ENCODE measurements at places on chromosomes 11 and 22. TPM values are rescaled to one million over a fixed set of nuclear protein-coding genes. Genes with fewer than 3 reads are reported as not detected.

CBLIF gene
- total RNA-seq: not detected

KIAA0930 gene
- 38.5 TPM for total RNA-seq

FJX1 gene
- total RNA-seq: 1.1 TPM

SLC7A4 gene
- 0.47 TPM for total RNA-seq

SMTNL1 gene
- not detected for total RNA-seq

P2RX6 gene
- total RNA-seq: 4.6 TPM

UCP3 gene
- total RNA-seq: 2.2 TPM

GAS2 gene
- total RNA-seq: 8.9 TPM

RANGAP1 gene
- total RNA-seq: 33.7 TPM

TEX54 gene
- total RNA-seq: not detected

CSNK2A3 gene
- total RNA-seq: 0.97 TPM

FLRT1 gene
- 1.3 TPM for total RNA-seq

CALCA gene
- total RNA-seq: not detected

GRM5 gene
- 0.09 TPM for total RNA-seq

CWC15 gene
- 65.5 TPM for total RNA-seq

OR51B4 gene
- not detected for total RNA-seq

DNAJB13 gene
- not detected for total RNA-seq

SHISAL1 gene
- 4.2 TPM for total RNA-seq

CASP4 gene
- total RNA-seq: 28.4 TPM

OR51I1 gene
- not detected for total RNA-seq

KIRREL3 gene
- 2.1 TPM for total RNA-seq

USH1C gene
- total RNA-seq: not detected

ST3GAL4 gene
- 109 TPM for total RNA-seq

BATF2 gene
- 1.6 TPM for total RNA-seq

KRTAP5-7 gene
- not detected for total RNA-seq

AMOTL1 gene
- total RNA-seq: 60.6 TPM

TRIM49B gene
- not detected for total RNA-seq

KCNK4 gene
- total RNA-seq: not detected

OR4C3 gene
- not detected for total RNA-seq

DDIAS gene
- 2.3 TPM for total RNA-seq

DDX25 gene
- total RNA-seq: 0.21 TPM

OR52E5 gene
- total RNA-seq: not detected

WNT7B gene
- not detected for total RNA-seq

SCUBE2 gene
- 4.4 TPM for total RNA-seq

CARD18 gene
- not detected for total RNA-seq

AIFM3 gene
- total RNA-seq: 2.4 TPM

DPP3 gene
- 18.5 TPM for total RNA-seq

GP1BB gene
- total RNA-seq: not detected

OR8G5 gene
- total RNA-seq: not detected

OSBP2 gene
- 4.9 TPM for total RNA-seq

OR8A1 gene
- not detected for total RNA-seq

RIC3 gene
- total RNA-seq: 12.5 TPM

OR10G8 gene
- not detected for total RNA-seq

MMP3 gene
- total RNA-seq: not detected

C11orf87 gene
- not detected for total RNA-seq

IL17REL gene
- not detected for total RNA-seq

TRIM3 gene
- 10.6 TPM for total RNA-seq

CCDC188 gene
- 0.62 TPM for total RNA-seq

INS gene
- total RNA-seq: not detected

MYOD1 gene
- not detected for total RNA-seq
